Skeletal muscle cell (primary cell): ENCODE measurements at places on chromosomes 4 and X.

DNA sequence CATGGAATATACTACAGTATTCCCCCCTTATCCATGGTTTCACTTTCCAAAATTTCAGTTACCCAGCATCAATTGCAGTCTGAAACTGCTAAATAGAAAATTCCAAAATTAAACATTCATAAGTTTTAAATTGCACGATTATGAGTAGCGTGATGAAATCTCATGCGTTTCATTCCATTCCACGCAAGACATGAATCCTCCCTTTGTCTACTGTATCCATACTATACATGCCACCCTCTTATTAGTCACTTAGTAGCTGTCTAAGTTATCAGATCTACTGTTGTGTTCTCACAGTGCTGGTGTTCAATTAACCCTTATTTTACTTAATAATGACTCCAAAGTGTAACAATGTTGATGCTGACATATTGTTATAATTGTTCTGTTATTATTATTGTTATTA is 261.2 kb upstream of the NDST4 start:
- DNase-seq: no peak

GRCh38 chrX:133745349-133745748 is 240.0 kb downstream of the GPC3 start:
- DNase-seq: no peak

DNA sequence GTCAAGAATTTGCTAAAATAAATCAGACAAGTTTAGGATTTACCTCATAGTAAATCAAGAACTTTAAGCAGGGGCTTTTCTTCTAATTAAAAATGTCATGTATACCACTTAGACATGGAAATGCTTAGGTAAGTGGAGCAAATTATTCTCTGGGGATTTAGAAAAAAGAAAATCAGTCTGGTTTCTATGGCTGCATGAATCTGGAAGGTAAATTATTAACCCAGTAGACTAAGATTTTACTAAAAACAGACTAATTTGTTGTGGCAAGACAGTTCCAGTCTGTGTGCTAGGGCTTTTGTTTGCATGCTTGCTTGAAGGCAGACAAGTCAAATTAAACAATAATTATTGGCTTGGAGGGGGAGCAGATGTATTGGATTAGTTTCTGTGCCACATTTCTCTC is 140.6 kb downstream of the TBL1X start:
- DNase-seq: no peak

GRCh38 chrX:120752431-120753082 is 122.7 kb upstream of the C1GALT1C1 start:
- DNase-seq: no peak

DNA sequence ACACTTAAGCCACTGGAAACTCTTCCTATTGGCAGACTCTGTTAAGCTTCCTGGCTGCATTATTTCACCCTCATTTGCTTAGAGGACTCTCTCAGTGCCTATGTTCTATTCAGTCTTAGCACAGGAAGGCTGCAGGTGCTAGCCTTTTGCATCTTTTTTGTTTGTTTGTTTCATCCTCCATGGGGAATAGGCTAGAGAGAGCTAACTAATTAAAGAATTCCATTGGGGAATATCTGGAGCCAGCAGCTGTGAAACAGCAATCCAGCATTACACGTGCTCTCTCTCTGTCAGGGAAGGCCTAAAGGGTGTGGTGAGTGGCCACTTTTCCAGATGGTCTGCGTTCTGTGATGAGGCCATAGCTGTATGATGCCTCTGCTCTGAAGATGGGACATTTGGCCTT is 633.6 kb downstream of the SPRY1 start:
- DNase-seq: no peak

GRCh38 chr4:173334891-173335752 is 964 bp upstream of the HMGB2 start:
- no peak for DNase-seq

- no peak for DNase-seq
Observed at GRCh38 chr4:156981262-156981769, 9.7 kb upstream of the PDGFC start.
